Left forelimb (tissue), 1 donor: ENCODE measurements at places on chromosomes 3 and 15.

GRCh38 chr15:71440489-71441110 is 325.3 kb downstream of the THSD4 start:
- DNase-seq, result no peak

- DNase-seq, result no peak
These were observed 14.0 kb downstream of the PBRM1 start for GRCh38 chr3:52671676-52672075.

- no peak for DNase-seq
These were observed 60.0 kb downstream of the PLOD2 start for GRCh38 chr3:146100825-146101444.

GRCh38 chr3:172580680-172581401 is 57.6 kb upstream of the TNFSF10 start:
- no peak for DNase-seq

GRCh38 chr3:97810779-97811390 is 10.9 kb upstream of the CRYBG3 start:
- no peak for DNase-seq

- no peak for DNase-seq
These were observed 126.8 kb downstream of the TGFBR2 start for GRCh38 chr3:30733209-30733608.

DNA sequence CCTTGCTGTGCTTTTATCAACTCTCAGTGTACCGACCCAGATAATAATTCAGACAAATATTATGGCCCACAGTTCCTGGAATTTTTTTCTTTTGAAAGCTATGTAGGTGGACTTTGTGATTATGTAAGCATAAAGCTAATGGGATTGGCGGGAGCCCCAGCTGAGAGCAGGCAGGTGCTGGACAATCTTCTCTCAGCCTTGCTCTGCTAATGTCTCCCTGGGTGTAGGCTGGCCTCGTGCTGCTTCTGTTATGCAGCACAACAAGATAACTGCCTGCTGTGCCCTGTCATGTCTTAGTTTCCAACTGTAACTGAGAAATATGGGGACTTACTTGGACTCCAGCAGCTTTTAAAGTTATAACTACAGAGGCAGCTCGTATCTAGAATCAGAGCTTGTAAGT is 415.0 kb downstream of the PDCD6IP start:
- DNase-seq, result no peak

DNA sequence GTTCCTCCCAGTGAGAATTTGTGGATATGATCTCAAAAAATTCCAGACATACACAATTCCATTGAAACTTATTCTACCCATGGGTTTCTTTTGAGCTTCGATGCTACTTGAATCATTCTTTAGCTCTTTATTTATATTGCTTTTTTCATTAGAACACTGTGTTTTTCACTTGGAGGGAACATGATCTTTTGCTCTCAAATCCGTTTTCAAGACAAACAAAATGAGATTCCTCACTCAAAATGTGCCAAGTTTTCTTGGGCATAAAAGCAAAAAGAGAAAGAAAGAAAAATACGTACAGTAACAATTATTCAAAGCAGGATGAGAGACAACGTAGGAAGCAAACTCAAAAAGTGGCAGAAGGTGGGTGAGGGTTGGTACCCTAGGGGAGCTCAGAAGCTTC is 118.8 kb upstream of the PDZRN3 start:
- no peak for DNase-seq

GRCh38 chr3:177961784-177962183 is 574.5 kb upstream of the KCNMB2 start:
- no peak for DNase-seq

DNA sequence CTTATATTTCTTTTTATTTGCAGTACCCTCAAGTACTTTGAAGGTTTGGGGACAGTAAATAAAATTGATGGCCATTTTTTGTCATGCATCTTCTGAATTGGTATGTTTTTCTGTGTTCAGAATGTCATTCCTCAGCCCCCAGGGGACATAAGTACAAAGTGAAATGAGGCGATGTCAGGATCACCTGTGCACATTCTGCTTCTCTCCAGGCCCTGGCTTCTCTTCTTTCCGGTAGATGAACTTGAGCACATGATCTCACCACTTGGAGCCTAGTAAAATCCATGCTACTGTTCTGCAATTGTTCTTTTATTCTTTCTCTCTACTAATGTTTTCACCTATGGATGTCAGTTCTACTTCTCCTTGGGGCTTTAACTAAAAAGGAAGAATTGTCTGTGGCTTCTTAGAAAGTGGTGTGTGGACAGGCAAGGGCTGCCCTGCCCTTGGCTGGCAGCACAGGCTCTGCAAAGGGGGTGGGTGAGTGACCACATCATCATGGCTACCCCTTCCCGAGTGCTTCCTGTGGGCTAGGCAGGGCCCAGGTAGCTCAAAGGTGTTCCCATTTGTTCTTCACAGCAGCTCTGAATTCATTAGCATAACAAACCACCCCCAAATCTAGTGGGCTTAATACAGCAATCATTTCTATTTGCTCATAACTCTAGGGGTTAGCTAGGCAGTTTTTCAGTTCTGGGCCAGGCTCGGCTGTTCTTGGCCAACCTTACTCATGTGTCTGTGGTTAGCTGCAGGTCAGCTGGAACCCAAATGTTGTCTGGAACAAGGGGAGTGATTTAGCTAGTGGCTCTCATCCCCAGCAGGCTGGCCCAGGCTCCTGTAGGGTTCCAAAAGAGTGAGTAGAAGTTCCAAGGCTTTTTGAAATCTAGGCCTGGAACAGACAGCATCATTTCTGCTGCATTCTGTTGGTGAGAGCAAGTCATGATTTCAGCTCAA is 154.0 kb upstream of the CTDSPL start:
- DNase-seq, result no peak

DNA sequence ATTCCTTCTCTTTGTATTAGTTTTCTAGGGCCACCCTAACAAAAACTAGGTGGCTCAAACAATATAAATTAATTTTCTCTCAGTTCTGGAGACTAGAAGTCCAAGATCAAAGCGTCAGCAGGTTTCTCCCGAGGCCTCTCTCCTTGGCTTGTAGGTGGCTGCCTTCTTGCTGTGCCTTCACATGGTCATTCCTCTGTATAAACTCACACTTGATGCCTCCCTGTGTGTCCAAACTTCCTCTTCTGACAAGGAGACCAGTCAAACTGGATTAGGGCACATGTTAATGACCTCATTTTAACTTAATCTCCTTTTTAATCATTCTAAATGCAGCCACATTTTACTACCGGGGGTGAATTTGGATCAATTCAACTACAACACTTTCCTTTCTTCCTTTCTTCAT is 691.1 kb downstream of the DIPK2A start:
- DNase-seq, result no peak

DNA sequence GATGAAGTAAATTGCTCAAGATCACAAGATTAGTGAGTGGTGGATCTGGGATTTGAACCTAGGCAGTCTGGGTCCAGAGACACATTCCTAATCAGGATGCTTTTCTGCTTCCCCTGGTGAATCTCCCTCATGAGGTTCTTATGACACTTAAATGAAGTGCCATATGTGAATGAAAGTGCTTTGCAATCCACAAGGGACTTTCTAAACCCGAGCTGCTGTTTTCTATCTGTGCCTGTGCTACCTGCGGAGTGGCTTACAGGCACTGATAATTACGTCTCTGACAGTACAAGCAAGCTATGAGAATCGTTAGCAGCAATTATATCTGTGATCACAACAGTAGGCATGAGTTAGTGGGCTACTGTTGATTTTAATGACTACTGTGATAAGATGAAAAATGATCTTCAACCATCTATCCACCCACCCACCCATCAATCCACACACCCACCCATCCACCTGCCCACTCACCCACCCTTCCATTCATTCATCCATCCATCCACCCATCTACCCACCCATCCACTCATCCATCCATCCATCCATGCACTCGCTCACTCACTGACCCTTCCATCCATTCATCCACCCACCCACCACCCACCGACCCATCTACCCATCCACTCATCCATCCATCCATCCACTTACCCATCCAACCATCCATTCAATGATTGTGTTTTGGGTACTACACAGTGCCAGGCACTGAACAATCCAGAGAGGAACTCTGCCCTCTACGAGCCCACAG is 51.8 kb downstream of the ATP2B2 start:
- DNase-seq, result no peak

- DNase-seq, result no peak
These were observed 620.3 kb downstream of the ZPLD1 start for GRCh38 chr3:103055021-103055520.

- DNase-seq, result no peak
These were observed 112.2 kb downstream of the DCLK3 start for GRCh38 chr3:36652104-36652503.

DNA sequence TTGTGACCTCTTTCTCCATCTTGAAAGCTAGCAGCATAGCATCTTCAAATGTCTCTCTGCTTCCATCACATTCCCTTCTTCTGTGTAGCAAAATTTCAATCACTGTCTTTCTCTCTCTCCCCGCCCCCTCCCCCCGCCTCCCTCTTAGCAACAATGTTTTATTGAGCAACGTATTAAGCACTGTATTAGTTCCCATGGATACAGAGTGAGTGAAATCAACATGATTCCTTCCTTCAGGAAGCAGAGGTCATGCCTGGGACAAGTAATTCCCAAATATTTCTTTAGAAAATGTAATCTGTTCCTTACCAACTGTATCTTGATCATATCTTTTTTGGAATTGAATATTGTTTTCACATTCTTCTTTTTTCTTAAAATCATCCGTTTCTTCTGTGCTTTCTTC is 373.7 kb upstream of the NECTIN3 start:
- no peak for DNase-seq

DNA sequence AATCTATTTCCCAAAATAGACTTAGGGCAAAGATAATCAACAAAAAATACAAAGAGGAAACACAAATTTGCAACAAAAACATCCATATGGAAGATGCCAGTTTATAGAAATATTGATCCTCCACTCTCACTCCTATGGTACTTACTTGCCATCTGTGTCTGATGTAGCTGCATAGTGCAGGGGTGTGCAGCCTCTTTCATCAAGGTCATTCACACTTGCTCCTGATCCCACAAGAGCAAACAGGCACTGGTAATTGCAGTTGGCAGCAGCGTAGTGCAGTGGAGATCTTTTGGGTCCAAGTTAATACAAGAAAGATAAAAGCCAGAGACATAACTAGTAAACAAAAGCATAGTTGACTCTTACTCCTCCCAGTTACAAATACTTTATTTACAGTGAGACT is 90.0 kb downstream of the ANKRD28 start:
- no peak for DNase-seq

DNA sequence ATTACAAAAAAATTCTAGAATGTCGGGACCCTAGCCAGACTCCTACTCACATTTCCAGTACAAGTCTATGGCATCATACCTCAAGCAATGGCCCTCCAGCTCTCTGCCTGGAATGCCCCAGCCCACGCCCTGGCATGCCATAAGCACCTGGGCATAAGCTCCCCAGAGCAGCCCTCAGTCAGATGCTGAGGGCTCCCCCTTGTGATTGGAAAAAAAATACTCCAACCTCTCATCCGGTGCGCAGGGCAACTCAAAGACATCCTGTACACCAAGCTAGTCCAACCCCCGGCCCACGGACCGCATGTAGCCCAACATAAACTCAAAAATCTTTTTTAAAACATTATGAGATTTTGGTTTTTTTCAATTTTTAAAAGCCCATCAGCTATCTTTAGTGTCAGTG is 115.4 kb downstream of the NEK10 start:
- DNase-seq, result no peak
